ENCODE measurements at places on chromosomes 6 and 20.

GRCh38 chr6:163782436-163783003 is 368.0 kb downstream of the QKI start:
- DNase-seq, result no peak

DNA sequence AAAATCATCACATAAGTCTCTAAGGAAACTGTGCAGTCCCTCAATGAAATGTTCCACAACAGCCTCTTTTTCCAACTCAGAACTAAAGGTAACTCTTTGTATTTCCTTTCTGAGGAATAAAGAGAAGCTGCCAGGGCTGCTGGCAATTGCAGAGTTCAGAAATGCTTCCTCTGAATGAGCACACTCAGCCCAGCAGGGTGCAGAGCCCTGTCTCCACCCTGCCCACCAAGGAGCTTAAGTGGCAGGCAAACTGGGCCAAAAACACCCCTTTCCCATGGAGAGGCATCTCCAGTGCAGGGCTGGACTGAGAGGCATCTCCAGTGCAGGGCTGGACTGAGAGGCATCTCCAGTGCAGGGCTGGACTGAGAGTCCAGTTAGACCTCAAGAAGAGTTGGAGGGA is 255.4 kb downstream of the GMPR start:
- DNase-seq, result no peak

GRCh38 chr20:36398515-36398914 is 92.4 kb downstream of the DLGAP4 start:
- DNase-seq, result no peak

GRCh38 chr20:4973330-4974097 is 27.8 kb downstream of the SLC23A2 start:
- no peak for DNase-seq

- DNase-seq, result no peak
Measured at GRCh38 chr6:107409942-107410341, 49.4 kb downstream of the PDSS2 start.

DNA sequence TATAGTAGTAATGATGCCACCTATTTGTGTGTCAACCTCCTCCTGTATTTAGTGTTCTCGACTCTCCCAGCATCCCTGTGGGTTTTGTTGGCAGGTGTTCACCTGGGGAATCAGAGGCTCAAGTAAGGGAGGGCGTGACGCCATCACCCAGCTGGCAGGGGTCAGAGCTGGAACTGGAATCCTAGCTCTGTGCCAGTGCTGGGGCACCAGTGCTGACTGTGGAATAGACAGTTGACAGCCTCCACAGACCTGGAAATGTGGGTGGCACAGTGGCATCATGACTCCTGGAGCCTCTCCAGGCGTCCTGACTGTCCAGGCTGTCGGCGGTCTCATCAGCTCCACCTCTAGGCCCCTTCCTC is 102.8 kb downstream of the SYCP2 start:
- no peak for DNase-seq

- DNase-seq, result no peak
Measured at GRCh38 chr20:2612073-2612472, 40.4 kb upstream of the NOP56 start.

GRCh38 chr6:128513878-128514277 is 6.5 kb downstream of the PTPRK start:
- no peak for DNase-seq

DNA sequence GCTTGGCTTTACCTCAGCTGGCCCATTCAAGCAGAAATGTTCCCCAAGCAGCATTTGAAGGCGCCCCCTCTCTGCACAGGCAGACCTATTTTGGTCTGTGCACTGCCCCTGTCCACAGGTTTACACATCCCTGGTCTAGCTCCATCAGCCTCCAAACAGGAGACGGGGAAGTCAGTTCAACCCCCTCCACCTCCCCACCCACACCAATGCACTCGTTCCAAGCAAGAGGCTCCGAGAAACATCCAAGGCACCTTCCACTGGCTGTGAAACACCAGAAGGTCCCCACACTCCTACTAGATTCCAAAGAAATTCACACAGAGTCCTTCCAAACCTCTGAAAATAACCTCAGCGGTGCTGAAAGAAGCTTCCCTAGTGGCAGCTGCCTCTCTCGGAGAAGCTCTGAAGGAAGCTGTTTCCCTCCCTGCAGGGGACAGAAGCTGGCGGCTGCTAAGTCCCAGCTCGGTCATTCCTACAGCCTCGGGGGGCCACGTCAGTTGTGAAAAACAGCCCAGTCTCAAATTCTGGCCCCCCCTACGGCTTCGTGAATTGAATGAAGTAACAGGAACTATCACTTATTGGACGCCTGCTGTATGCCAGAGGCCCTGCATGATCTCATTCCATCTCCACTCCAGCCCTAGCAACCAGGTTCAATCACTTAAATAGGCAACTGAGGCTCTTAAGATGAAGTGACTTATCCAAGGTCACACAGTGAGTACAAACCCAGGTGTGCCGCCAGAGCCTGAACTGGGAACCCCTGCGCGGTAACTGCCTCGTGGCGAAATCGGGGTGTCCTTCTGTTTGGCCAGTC is 815 bp downstream of the SPATA2 start:
- DNase-seq, result no peak

DNA sequence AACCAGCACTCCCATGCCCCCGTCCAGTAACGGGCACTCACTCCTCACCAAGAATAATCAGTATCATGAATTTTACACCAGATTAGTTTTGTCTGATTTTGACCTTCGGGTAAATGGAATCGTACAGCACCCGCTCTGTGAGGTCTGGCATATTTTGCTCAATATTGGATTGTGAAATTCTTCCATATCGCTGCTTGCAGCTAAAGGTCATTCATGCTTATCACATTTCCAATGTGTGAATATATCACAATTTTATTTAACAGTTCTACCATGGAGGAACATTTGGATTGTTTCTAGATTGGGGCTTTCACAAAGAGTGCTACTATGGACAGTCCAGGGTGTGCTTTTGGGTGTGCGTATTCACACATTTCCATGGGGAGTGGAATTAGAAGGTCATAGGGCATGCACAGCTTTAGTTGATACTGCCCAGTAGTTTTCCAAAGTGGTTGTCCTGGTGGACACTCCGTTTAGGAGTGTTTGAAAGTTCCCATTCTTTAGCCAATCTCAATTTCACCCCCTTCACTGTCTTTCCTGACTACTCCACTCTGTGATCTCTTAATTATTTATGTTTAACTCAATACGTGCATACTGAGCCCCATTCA is 86.6 kb downstream of the ISM1 start:
- DNase-seq, result no peak

DNA sequence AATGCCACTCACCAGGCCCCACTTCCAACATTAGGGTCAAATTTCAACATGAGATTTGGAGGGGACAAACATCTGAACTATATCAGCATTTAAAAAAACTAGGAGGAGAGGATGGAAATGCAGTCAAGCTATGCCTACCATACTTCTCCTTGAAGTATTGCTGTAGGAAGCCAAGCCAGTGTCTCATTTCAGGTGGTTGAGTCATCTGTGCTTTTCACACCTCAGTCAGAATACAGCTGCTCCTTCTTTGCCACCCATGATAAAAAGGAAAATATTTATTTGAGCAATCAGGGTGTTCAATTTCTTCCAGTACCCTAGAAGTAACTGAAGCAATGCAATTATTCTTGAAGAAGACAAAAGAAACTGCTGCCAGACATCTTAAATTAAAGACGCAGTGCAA is 47.0 kb upstream of the EEF1E1 start:
- DNase-seq, result no peak

DNA sequence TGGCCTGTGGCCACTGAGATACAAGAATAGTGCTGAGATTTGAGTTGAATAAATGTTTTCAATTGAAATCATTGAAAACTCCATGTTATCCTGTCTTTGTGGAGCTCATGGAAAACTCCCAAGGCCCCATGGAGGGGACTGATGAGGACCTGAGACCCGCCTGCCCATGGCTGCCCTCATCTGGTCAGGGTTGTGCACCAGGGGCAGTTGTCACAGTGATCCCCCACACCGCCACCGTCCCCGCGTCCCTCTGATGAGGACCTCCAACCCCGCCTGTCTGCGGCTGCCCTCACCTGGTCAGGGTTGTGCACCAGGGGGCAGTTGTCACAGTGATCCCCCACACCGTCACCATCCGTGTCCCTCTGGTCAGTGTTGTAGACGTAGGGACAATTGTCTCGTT is 27.8 kb downstream of the THBS2 start:
- no peak for DNase-seq

- no peak for DNase-seq
Measured at GRCh38 chr6:144785056-144785455, 499.9 kb downstream of the UTRN start.

- no peak for DNase-seq
Measured at GRCh38 chr6:168148231-168148849, 69.3 kb upstream of the FRMD1 start.

DNA sequence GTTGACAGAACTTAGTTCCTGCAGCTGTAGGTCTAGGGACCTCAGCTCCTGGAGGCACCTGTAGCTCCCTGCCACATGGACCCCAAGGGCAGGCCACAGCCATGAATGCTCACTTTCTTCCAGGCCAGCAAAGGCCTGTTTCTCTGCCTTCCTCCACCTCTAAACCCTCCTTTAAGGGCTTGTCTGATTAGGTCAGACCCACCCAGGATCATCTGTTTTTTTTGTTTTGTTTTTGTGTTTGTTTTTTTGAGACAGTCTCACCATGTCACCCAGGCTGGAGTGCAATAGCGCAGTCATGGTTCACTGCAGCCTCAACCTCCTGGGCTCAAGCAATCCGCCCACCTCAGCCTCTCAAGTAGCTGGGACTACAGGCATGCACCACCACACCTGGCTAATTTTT is 11.5 kb upstream of the BCAS4 start:
- no peak for DNase-seq

DNA sequence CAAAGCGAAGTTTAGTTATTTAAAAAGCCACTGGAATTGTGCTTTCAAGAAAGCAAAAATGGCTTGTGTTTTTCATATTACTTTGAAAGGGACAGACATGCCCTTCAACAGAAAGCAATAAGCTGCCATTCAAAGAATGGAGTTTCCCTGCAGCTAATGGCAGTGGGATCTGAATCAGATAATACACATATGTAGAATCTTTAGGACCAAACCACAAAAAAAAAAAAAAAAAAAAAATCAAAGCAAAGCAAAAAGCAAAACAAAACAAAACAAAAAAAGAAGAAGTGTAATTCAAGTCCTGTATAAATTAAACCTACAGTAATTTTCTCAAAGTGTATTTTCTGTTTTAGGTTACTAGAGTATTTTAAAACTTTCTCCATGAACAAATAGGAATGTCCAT is 63.6 kb upstream of the ZNF217 start:
- DNase-seq, result no peak

GRCh38 chr6:28449056-28449455 is 5.8 kb upstream of the ZSCAN23 start:
- DNase-seq, result no peak

GRCh38 chr6:118859517-118860064 is 34.4 kb upstream of the ASF1A start:
- DNase-seq, result no peak

GRCh38 chr6:106924694-106925523 is 49.6 kb downstream of the CD24 start:
- no peak for DNase-seq

DNA sequence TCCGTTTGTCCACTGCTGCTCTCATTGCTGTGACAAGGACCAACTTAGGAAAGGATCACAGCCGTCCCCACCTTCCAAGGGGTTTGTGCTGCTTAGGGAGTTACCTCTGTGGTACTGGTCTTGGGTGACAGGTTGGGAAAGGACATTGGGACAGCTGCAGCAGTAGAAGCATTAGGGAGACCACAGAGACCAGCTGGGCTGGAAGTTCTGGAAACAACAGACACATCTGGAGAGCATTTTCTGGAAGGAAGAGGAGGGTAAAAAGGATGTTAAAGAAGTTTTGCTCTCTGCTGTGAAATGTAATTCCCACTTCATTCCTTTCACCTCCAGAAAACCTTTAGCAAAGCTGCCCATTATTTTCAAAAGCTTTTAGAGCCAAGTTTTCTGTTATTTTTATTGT is 304.2 kb downstream of the LRFN2 start:
- no peak for DNase-seq

GRCh38 chr20:23754731-23755130 is 4.0 kb upstream of the CST1 start:
- DNase-seq, result no peak

- DNase-seq, result no peak
Measured at GRCh38 chr6:130615816-130616215, 211.4 kb upstream of the SMLR1 start.

- no peak for DNase-seq
Measured at GRCh38 chr20:31827059-31827458, 7.9 kb downstream of the MYLK2 start.

GRCh38 chr20:2619961-2620595 is 32.4 kb upstream of the NOP56 start:
- no peak for DNase-seq

GRCh38 chr6:153145591-153145990 is 14.5 kb upstream of the RGS17 start:
- peak; percentile 90 for DNase-seq

- no peak for DNase-seq
Measured at GRCh38 chr6:104625536-104625935, 234.2 kb downstream of the HACE1 start.

GRCh38 chr6:23534351-23534750 is 591.7 kb upstream of the NRSN1 start:
- peak; percentile 86 for DNase-seq

GRCh38 chr20:51643390-51643789 is 100.9 kb upstream of the NFATC2 start:
- no peak for DNase-seq

- no peak for DNase-seq
Measured at GRCh38 chr6:41239467-41240159, 11.5 kb downstream of the TREML4 start.

- no peak for DNase-seq
Measured at GRCh38 chr6:44266347-44266746, 996 bp upstream of the NFKBIE start.

DNA sequence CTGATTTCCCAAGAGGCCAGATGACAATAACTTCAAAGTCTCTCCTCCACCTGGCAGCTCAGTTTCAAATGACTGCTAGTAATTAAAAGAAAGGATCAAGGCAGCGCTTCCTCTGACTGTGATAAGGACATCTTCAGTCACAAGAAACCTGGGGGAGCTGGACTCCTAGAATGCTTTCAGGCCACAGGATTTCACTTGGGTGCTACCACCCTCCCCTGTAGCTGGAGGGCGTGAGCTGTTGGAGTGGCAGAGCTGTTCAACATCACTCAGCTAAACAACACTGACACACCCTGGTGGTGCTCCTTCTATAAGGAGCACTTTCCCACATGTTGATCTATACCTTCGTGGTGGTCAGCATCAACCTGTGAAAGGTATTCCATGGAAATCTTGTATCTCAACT is 2.2 kb upstream of the CNR1 start:
- no peak for DNase-seq

GRCh38 chr20:4111440-4112411 is 96.4 kb upstream of the RNF24 start:
- no peak for DNase-seq

- DNase-seq, result no peak
Measured at GRCh38 chr6:35454391-35455110, 2.4 kb downstream of the FANCE start.

Measured in NCI-H1092 treated with DMSO at 0.1 percent for 48 hours (cell line).